ENCODE measurements at places on chromosomes 3 and 15.

- DNase-seq: no peak
These were observed 33.4 kb downstream of the CLDN1 start for GRCh38 chr3:190288836-190289235.

DNA sequence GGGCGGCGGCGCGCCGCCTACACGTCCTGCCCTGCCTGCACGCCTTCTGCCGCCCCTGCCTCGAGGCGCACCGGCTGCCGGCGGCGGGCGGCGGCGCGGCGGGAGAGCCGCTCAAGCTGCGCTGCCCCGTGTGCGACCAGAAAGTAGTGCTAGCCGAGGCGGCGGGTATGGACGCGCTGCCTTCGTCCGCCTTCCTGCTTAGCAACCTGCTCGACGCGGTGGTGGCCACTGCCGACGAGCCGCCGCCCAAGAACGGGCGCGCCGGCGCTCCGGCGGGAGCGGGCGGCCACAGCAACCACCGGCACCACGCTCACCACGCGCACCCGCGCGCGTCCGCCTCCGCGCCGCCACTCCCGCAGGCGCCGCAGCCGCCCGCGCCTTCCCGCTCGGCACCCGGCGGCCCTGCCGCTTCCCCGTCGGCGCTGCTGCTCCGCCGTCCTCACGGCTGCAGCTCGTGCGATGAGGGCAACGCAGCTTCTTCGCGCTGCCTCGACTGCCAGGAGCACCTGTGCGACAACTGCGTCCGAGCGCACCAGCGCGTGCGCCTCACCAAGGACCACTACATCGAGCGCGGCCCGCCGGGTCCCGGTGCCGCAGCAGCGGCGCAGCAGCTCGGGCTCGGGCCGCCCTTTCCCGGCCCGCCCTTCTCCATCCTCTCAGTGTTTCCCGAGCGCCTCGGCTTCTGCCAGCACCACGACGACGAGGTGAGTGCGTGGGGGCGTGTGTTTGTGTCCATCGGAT lies 602 bp downstream of the TRIM71 start:
- DNase-seq: no peak

DNA sequence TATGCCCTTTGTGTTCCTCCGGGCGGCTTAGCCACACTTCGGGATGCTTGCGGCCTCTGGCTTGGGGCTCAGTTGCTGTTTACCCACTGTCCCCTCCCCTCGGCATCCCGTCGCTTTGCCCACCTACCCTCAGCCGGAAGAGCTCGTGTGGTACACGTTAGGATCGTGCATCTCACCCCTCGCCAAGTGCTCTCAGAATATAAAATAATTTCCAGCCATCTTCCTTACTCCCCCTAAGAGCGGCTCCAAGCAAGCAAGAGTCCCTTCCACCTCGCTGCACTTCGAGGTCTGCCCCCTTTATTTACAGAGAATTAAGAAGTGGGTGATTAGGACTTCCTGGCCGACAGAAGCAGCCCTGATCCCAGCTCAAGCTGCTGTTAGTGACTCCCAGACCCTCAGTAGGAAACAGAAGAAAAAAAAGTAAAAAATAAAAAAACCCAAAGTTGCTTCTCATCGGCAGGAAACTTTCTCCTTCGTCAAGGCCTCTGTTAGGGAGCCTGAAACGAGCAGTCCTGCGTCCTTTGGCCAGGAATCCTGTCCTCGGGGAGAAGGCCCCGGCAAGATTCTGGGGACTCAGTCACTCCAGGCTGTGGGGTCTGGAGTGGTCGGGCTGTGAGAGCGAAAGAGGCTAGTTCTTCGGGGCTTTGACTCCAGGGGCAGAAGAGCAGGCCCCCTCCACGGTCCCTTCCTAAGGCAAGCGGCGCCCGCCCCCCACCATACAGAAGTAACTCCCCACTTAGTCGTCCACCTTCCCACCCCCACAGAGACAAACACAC lies 3.0 kb downstream of the MEIS2 start:
- peak; percentile 23 for DNase-seq

- DNase-seq: no peak
These were observed 23.2 kb downstream of the NXPE3 start for GRCh38 chr3:101802179-101802578.

DNA sequence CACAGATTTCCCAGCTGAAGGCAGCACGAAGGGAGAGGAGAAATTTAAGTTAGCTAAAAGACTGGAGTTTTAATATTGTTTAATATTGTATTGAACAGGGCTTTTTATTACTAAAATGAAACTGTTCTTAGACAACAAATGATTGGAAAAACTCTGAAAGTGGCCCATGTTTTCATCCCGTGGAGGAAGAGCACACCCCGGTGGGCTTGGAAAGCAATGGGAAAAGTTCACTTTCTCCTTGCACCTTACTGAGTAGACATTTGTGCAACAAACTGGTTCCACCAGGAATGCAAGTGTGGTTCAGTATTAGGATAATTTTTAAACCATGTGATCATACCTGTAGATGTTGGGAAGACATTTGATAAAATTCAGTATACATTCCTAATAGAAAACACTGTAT lies 8.2 kb upstream of the ESYT3 start:
- no peak for DNase-seq

Data from H54 (cell line).